ENCODE measurements at places on chromosomes 5 and 9.

- no peak for DNase-seq
Measured at GRCh38 chr5:5344051-5344571, 78.4 kb upstream of the ICE1 start.

GRCh38 chr9:73325983-73326382 lies 174.3 kb downstream of the ANXA1 start:
- no peak for DNase-seq

GRCh38 chr9:36750630-36751029 lies 177.9 kb downstream of the MELK start:
- no peak for DNase-seq

DNA sequence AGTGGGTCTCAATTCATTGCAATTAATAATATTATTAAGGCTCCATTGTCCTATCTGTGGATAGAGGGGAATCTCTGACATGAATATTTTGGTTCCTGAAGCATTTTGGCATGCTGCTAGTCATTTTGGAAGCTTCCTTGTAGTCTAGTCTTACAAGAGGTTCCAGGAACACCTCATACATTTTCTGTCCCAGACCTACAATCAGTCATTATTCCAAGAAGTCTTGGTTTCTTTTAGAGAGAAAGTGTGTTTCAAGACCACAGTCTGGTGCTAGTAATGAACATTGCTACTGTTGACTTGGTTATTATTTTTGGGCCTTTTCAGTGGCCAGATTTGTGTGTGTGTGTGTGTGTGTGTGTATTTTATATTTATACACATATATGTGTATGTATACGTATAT lies 98.9 kb downstream of the ERCC6L2 start:
- DNase-seq = no peak

DNA sequence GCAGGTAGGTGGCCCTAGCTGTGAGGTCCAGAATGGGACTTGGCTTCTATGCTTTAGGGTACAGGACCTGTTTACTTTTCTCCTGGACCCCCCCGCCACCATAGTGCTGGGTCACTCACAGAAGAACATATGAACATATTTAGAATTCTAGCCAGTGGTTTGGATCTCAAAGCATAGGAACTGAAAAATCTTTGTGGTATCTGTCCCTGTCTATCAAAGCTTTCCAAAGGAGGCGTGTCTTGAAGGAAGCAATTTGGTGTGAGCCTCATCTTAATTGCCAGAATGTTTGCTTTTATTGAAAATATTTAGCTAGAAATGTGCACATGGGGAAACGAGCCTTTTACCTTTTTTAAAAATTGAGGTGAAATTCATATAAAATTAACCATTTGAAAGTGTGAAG lies 6.2 kb downstream of the PHF2 start:
- no peak for DNase-seq

- no peak for DNase-seq
Measured at GRCh38 chr5:148729182-148729581, 74.9 kb upstream of the HTR4 start.

DNA sequence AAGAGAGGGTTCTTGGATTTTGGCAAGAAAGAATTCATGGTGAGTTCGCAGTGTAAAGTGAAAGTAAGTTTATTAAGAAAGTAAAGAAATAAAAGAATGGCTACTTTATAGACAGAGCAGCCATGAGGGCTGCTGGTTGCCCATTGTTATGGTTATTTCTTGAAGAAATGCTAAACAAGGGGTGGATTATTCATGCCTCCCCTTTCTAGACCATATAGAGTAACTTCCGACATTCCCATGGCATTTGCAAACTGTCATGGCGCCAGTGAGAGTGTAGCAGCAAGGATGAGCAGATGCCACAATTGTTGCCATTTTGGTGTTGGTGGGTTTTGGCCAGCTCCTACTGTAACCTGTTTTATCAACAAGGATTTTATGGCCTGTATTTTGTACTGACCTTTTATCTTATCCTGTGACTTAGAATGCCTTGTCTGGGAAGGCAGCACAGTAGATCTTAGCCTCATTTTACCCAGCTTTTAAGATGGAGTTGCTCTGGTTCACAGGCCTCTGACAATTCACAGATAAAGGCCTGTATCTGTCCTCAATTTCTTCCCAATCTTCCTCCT lies 1026.1 kb upstream of the DMAC1 start:
- no peak for DNase-seq

DNA sequence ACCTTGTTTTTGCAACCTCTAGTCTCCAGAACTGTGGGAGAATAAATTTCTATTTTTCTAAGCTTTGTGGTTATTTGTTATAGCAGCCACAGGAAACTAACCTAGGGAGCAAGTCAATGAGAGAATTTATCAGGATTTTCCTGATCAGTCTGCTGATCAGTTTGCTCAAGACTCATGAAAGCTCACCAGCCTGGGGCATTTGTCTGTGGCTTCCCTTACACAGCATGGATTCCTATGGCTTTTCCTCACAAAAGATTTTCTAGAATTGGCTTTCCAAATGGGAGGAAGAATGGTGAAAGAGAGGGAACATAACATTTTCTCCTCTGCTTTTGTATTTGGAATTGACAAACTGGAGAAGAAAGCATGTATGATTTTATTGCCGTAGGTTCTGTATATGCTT lies 20.2 kb downstream of the ARRDC3 start:
- no peak for DNase-seq

DNA sequence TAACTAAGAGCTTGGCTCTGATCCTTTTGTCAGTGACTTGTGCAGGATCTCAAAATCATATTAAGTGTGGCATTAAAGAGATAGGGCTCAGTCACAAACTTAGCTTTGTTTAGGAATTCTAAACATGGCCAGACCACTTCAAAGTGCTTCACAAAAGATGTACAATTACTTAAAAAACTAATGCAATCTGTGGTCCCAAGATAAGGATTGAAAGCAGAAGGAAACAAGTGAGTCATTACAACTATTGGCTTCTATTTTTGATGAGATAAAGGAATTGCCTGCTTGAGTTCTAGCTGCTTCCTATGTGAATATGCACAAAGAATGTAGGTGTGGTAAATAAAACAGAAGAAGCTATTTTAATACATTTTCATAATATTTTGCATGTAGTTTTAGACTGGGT lies 44.9 kb upstream of the SLC12A2 start:
- DNase-seq = no peak

Measured in NCI-H524 treated with DMSO at 0.1 percent for 48 hours (cell line).